ENCODE measurements at places on chromosomes 13 and 19.
A peak's percentile ranks its signal among the peaks of the same experiment; 100 is the strongest.

- no peaks in the 10 kb centered on the region for H3K36me3 ChIP-seq
- DNase-seq = no peak
- no peak overlapping the region for H3K4me3 ChIP-seq
Observed at GRCh38 chr13:30318026-30318425, 10.7 kb upstream of the KATNAL1 start.

DNA sequence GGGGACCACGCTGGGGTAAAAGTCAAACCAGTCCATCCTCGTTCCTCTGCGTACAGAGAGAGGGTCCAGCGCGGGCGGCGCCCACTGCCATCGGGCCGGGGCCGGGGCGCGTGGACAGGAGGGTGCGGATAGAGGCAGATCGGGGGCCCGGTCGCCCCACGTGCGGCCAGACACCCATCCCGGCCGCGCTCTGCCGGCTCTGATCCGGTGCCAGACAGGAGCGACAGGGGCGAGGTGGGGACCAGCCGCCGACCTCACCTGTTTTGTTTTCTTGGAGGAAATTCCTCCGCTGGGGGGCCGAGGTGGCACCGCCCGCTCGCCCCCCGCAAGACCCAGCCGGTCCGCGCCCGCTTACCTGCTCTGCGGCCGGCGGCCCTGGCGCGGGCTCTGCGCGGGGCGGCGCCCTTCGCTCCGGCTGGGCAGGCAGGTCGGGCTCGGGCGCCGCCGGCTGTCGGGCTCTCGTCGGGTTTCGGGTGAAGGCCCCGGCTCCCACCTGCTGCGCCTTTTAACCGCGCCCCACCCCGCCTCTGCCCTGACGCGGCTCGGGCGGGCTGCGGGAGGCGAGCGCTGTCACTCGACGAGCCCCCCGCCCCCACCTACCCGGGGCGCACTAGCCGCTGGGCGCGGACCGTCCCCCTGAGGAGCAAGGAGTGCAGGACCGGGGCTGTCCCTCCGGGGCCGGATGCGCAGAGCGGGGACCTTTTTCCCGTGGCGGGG lies at the start of gene GJB6:
TSS of gene GJB6 (minus strand) at position 481 of the 717 bp plus-strand sequence. CDS start 8,839 bp downstream, outside the sequence.
- no peaks in the 10 kb centered on the region for H3K36me3 ChIP-seq
- H3K4me3 ChIP-seq = peak within 1 kb of the TSS; percentile 51
- H3K27me3 ChIP-seq = peaks cover 37% of the 10 kb centered on the region
- peak within 1 kb of the TSS; percentile 83 for H3K27ac ChIP-seq
- no peak for DNase-seq

DNA sequence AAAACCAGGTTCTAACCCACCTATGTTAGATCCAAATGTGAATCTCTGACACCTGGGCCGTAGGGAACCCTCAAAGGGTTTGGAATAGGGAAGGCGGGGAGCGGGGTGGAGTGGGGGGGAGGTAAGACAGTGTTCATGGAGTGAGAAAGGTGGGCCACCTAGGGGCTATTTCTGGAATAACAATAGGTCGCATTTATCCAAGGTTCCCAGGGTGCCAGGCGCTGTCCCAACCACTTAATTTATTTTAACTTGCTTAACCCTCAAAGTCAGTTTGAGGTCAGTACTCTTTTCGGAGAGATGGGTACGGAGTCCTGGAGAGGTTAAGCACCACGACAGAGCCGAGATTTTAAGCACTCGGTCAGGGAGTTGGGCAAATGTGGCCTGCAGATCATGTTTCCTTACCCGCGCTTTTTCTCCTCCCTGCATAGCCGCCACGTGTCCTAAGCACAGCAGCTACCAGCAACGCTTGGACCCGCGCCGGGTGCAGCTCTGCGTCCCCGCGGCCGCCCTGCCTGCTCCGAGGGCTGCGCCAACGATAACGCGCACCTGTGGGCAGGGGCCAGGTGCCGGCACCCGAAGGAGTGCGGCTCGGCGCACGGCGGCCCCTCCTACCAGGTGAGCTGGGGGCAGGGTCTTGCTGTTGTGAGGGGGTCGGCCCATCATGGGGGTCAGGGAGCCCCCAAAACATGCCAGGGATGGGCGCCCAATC lies 25.0 kb upstream of the FXYD3 start:
- DNase-seq = no peak
- H3K27me3 ChIP-seq = no peaks in the 10 kb centered on the region
- peak overlapping the region; percentile 13 for H3K4me3 ChIP-seq
- no peak overlapping the region for H3K27ac ChIP-seq

- peaks cover 3% of the 10 kb centered on the region for H3K4me1 ChIP-seq
- no peak for DNase-seq
- no peak overlapping the region for H3K27ac ChIP-seq
- no peak overlapping the region for H3K4me3 ChIP-seq
Observed at GRCh38 chr13:110331362-110331761, 24.3 kb downstream of the COL4A2 start.

- no peak overlapping the region for H3K4me3 ChIP-seq
- DNase-seq = no peak
- H3K27me3 ChIP-seq = peaks cover 52% of the 10 kb centered on the region
- H3K36me3 ChIP-seq = no peaks in the 10 kb centered on the region
- no peak overlapping the region for H3K27ac ChIP-seq
Observed at GRCh38 chr19:19259741-19260140, 13.4 kb downstream of the TM6SF2 start.

GRCh38 chr13:33352526-33352925 lies 67.0 kb upstream of the STARD13 start:
- no peak for DNase-seq
- H3K36me3 ChIP-seq = no peaks in the 10 kb centered on the region
- H3K4me3 ChIP-seq = no peak overlapping the region
- H3K27ac ChIP-seq = peak overlapping the region; percentile 26
- H3K27me3 ChIP-seq = peaks cover 5% of the 10 kb centered on the region

GRCh38 chr19:49056101-49056901 lies 1.2 kb downstream of the CGB7 start:
- no peaks in the 10 kb centered on the region for H3K36me3 ChIP-seq
- H3K4me3 ChIP-seq = peak overlapping the region; percentile 66
- H3K4me1 ChIP-seq = peaks cover 29% of the 10 kb centered on the region
- DNase-seq = no peak
- peaks cover 14% of the 10 kb centered on the region for H3K27me3 ChIP-seq

GRCh38 chr19:43518051-43518450 lies 8.9 kb downstream of the ETHE1 start:
- no peaks in the 10 kb centered on the region for H3K27me3 ChIP-seq
- no peak for DNase-seq
- H3K4me3 ChIP-seq = no peak overlapping the region
- H3K27ac ChIP-seq = no peak overlapping the region

DNA sequence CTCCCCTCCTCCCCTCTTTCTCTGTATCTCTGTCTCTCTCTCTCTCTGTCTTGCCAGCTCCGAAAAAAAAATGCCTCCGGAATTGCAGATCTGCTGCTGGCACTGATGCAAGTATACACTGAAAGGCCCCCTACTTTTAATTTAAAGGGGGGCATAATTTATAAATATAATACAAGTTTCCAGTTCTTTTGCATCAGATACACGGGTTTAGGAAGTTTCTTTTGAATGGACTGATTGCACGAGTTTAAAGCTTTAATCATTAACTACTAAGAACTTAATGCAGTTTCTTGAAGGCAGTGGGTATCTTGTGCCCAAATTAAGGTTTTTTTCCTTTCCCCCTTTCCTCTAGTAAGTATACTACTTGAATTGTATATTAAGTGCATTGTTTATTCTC lies 1.4 kb downstream of the FGF9 start:
- no peak for DNase-seq
- H3K36me3 ChIP-seq = no peaks in the 10 kb centered on the region
- no peak overlapping the region for H3K27ac ChIP-seq
- H3K4me3 ChIP-seq = peak overlapping the region; percentile 62
- H3K4me1 ChIP-seq = peaks cover 70% of the 10 kb centered on the region

GRCh38 chr19:57267291-57267690 lies 13.0 kb upstream of the ZNF460 start:
- no peak overlapping the region for H3K4me3 ChIP-seq
- H3K36me3 ChIP-seq = peaks cover 9% of the 10 kb centered on the region
- no peaks in the 10 kb centered on the region for H3K27me3 ChIP-seq

GRCh38 chr13:102905905-102906771 lies 60.3 kb downstream of the ERCC5 start:
- no peaks in the 10 kb centered on the region for H3K4me1 ChIP-seq
- no peaks in the 10 kb centered on the region for H3K27me3 ChIP-seq
- no peak overlapping the region for H3K27ac ChIP-seq

GRCh38 chr19:30335306-30335886 lies 36.8 kb upstream of the ZNF536 start:
- DNase-seq = peak; percentile 65
- H3K27ac ChIP-seq = no peak overlapping the region
- no peaks in the 10 kb centered on the region for H3K4me1 ChIP-seq
- no peaks in the 10 kb centered on the region for H3K36me3 ChIP-seq
- peaks cover 8% of the 10 kb centered on the region for H3K27me3 ChIP-seq
- H3K4me3 ChIP-seq = no peak overlapping the region

GRCh38 chr13:31898378-31899071 lies 133.0 kb upstream of the FRY start:
- H3K4me1 ChIP-seq = peaks cover 18% of the 10 kb centered on the region
- no peak overlapping the region for H3K27ac ChIP-seq

DNA sequence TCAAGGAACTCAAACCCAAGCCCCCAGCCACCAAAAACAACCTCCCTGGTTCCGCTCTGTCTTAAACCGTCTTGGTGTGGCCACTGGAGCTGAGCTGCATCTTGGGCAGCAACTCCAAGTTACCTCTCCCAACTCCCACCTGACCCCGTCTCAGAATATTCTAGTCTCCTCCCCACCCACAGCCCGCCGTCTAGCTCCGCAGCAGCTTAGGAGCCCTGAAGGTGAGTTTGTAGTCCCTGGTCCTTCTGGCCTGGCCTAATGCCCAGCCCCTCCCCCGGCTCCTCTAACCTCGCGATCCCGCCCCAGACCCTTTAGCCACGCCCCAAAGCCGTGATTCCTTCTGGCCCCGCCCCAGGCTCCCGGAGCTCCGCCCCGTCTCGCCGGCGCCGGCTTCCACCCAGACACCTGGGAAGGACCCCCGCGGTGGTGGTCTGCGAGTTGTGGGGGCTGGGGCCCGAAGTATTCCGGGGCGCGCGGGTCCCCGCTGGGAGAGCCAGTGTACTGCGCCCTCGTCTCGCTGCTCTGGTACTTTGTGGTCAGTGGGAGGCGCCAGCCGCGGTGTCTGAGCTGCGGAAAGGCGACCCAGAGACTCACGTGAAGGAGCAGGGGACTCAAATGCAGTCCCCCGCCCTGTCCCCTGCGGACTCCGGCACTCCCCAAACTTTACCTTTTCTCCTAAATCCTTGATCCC lies 2.5 kb upstream of the LHB start:
- H3K27me3 ChIP-seq = peaks cover 6% of the 10 kb centered on the region
- H3K4me1 ChIP-seq = peaks cover 27% of the 10 kb centered on the region
- no peak overlapping the region for H3K27ac ChIP-seq
- peak; percentile 75 for DNase-seq
- peaks cover 21% of the 10 kb centered on the region for H3K36me3 ChIP-seq
- H3K4me3 ChIP-seq = peak overlapping the region; percentile 54

DNA sequence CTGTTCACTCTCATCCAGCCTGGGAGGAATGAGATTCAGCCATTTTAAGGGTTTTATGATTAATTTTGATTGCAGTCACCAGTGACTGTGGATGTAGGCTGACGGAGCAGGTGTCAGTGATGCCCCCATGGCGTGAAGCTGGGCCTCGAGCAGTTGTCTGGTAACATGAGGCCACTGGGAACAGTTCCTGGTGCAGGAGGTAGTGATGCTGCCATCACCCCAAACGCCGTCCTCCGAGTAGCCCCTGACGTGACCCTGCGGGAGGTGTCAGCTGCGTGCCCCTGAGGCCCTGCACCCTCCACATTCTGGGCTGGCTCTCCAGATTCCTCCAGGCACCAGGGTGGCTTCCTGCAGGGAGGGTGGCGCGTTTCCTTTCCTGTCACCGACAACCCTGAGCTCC lies 277.2 kb downstream of the TEX29 start:
- no peaks in the 10 kb centered on the region for H3K27me3 ChIP-seq
- DNase-seq = peak; percentile 71
- H3K4me3 ChIP-seq = no peak overlapping the region
- no peaks in the 10 kb centered on the region for H3K36me3 ChIP-seq
- no peak overlapping the region for H3K27ac ChIP-seq

DNA sequence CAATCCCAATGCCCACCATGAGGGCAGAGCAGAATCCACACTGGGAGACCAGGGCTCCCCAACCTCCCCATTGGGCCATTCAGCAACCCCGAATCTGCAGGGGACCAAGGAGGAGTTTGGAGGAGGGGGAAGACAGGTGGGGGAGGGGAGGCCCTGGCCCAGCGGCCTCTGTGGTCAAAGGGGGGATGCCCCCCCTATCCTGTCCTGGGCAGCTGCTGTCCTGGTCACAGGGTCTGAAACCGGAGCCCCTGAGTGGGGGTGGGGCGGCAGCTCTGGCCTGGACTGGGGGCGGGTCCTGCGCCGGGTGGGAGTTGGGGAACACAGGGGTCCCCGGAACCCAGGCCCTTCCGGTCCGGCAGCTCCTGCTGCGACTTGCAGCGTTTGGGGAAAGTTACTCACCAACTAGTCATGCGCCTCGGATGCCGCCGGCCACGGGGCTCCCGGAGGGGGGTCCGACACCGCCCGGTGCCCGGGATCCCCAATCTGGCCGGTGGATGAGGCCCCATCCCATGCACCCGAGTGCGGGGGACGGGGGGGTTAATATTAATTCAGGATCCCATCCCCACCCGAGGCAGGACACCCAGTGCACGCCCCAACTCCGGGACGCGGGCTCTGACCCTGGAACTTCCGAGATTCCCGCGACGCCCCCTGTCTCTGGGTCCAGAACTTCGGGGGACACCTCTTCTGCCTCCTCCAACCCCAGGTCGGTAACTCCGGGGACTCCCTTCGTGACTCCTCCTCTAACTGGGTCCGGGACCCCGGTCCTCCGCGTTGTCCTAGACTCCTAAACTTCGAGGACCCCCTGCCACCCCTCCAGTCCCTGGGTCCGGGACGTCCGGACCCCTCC lies 872 bp downstream of the HOMER3 start:
- peaks cover 18% of the 10 kb centered on the region for H3K36me3 ChIP-seq
- H3K4me1 ChIP-seq = peaks cover 21% of the 10 kb centered on the region
- peak overlapping the region; percentile 85 for H3K4me3 ChIP-seq
- H3K27me3 ChIP-seq = no peaks in the 10 kb centered on the region
- DNase-seq = peak; percentile 78

DNA sequence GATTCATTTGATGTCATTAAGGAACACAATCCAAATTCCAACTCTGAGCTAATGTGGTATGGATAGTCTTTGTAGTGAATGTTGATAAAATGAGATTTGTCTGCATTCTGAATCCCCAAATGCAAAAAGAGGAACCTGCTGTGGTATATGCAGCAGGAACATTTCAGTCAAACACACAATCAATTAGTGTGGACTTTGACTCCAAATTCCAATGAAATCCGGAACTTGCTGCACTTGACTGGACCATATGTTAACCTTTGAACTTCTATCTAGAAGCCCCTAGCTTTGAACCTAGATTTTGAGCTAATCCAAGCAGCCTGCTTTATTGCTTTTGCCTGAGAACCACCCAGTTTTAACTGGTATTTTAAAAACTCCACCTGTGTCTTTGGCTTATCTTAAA lies 341.3 kb downstream of the SPRY2 start:
- no peak for DNase-seq
- no peak overlapping the region for H3K4me3 ChIP-seq
- H3K36me3 ChIP-seq = no peaks in the 10 kb centered on the region
- no peaks in the 10 kb centered on the region for H3K27me3 ChIP-seq

GRCh38 chr13:31860002-31860401 lies 120.7 kb downstream of the RXFP2 start:
- H3K4me3 ChIP-seq = no peak overlapping the region
- no peaks in the 10 kb centered on the region for H3K4me1 ChIP-seq
- no peaks in the 10 kb centered on the region for H3K27me3 ChIP-seq
- DNase-seq = no peak

- H3K4me3 ChIP-seq = no peak overlapping the region
- H3K27ac ChIP-seq = no peak overlapping the region
- H3K36me3 ChIP-seq = no peaks in the 10 kb centered on the region
- peaks cover 3% of the 10 kb centered on the region for H3K4me1 ChIP-seq
- peaks cover 6% of the 10 kb centered on the region for H3K27me3 ChIP-seq
Observed at GRCh38 chr13:20363603-20364002, 131.5 kb upstream of the GJB6 start.
